SIG-M5 (cell line): ENCODE measurements at places on chromosomes 2 and 18.

DNA sequence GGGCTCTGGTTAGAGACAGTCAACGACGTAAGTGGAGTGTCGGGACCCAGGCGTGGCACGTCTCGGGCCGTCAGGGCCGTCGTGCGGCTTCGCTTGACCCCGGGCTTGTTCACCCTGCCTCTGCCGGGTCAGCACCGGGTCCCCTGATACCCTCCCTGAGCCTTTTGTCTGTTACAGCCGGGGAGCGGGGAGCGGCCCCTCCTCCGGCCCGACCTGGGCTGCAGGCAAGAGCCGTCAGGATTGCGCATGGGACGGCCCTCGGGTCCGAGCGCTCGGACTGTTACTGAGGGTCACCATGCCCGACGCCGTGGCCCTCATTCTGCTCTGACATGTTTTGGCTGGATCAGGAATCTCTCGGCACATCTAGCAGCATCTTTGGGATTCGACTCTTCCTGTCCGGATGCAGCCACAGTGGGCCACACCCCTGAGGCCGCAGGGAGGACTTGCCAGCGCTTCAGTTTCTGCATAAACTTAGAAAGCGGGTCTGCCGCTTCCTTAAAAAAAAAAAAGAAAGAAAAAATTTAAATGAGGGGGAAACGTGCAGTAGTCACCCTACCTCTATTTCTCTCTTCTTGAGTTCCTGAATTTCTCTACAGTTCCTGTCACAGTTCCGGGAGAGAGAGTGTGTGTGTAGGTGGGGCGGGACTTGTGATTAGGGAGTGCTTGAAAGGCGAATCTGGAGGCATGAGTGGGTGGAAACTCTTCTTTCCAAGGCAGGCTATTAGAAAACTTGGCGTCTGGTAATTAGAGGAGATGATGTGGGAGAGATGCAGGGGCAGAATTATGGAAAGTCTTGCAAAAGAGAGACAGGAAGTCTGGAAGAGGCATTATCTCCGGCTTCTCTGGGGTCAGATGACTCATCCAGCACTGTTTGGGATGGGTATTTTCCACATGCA lies 909 bp downstream of the TMEM87B start:
- peak; percentile 54 for DNase-seq

DNA sequence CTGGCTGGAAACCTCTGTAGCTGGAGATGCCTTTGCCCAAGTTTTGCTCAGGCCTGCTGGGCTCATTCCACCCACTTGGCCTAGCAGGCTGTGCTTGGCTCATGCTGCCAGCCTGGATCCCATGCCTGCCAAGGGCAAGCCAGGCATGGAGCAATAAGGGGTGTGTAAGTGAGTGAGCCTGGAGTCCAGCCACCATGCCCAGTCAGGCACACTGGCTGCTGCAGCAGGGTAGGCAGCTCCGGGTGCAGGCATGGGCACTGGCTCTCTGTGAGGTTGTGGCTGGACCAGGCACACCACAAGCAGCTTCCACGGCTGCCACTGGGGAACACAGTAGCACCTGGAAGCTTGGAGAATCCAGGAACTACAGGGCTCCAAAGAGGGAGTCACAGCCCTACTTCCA lies 147.7 kb upstream of the HS6ST1 start:
- no peak for DNase-seq

DNA sequence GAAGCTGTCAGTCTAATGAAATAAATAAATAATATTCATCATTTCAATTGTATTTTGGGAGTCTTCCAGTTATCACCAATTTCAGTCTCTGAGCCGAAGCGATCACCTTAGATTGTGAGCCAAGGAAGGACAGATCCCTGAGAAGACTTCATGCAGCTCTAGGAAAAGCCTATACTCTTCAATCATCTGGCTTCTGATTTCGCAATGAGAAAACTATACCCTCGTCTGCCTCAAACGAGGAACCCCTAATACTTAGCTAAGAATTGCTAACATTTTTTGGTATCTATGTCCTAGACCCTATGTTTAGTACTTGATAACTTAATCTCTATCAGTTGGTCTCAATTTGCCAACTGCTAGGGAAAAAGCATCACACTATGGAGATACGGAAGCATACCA lies 4.5 kb upstream of the TTC27 start:
- no peak for DNase-seq

GRCh38 chr18:7885865-7886264 lies 318.7 kb downstream of the PTPRM start:
- DNase-seq: no peak

DNA sequence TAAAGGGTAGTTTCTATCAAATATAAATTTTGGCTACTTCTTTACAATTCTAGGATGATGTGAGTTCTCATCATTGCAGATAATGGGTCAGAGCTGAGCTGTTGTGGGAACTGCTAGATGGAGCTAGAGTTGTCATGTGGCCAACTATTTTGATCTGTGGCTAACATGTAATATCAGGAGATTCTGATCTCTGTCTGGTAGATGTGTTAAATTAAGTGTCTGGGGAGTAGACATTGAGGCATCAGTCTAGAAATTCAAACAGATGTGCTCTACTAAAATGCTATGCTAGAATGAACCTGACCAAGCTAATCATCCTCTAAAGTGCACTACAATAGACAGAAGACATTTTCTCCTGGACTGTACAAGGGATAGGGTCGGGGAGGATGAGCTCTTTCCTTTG lies 30.3 kb upstream of the DARS1 start:
- DNase-seq: no peak

GRCh38 chr2:207993151-207993763 lies 32.1 kb downstream of the PLEKHM3 start:
- no peak for DNase-seq

GRCh38 chr18:11219571-11219970 lies 70.2 kb upstream of the PIEZO2 start:
- no peak for DNase-seq

GRCh38 chr2:9655441-9656269 lies 24.9 kb upstream of the YWHAQ start:
- no peak for DNase-seq

DNA sequence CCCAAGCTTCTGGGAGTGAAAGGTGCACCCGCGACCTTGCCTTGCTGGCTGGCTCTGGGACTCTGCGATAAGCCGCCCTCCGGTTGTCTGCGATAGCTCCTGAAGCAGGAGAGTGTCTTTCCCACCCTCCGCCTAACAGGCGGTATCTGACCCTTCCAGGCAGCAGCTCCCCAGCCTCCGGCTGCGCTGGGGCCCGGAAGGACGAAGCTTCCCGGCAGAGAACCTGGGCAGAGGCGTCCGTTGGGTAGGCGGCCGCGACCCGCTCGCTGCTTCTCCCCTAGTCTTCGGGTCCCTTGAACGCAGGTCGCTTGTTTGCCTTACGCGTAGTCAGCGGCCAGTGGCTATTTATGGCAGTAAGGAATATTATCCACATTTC lies 446 bp upstream of the RHBDD1 start:
- no peak for DNase-seq

GRCh38 chr18:13416208-13416607 lies 197.6 kb downstream of the LDLRAD4 start:
- DNase-seq: no peak

DNA sequence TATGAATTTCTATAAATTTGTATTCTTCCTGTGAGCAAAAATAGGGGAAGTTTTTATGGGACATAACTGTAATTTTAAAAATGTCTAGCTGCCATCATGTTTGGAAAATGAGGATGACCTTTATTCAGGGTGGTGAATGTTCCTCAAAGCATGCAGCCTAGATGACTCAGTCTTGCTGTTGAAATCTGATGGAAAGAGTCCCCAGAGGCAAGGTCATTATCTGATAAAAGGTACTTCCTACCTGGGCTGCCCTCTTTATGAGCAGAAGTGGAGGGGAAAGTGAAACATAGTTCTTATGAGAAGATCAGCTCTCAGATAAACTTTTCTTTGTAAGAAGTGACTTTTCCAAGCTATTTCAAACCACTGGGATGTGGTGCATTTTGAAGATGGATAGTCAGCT lies 1144.7 kb upstream of the PIK3C3 start:
- no peak for DNase-seq

- DNase-seq: no peak
Measured at GRCh38 chr18:23877371-23877770, 137.2 kb upstream of the TTC39C start.

- DNase-seq: no peak
Measured at GRCh38 chr18:70124139-70124538, 81.3 kb downstream of the RTTN start.

GRCh38 chr18:46437061-46437460 lies 220.0 kb downstream of the LOXHD1 start:
- no peak for DNase-seq

GRCh38 chr2:118065921-118066511 lies 22.3 kb upstream of the INSIG2 start:
- DNase-seq: no peak

DNA sequence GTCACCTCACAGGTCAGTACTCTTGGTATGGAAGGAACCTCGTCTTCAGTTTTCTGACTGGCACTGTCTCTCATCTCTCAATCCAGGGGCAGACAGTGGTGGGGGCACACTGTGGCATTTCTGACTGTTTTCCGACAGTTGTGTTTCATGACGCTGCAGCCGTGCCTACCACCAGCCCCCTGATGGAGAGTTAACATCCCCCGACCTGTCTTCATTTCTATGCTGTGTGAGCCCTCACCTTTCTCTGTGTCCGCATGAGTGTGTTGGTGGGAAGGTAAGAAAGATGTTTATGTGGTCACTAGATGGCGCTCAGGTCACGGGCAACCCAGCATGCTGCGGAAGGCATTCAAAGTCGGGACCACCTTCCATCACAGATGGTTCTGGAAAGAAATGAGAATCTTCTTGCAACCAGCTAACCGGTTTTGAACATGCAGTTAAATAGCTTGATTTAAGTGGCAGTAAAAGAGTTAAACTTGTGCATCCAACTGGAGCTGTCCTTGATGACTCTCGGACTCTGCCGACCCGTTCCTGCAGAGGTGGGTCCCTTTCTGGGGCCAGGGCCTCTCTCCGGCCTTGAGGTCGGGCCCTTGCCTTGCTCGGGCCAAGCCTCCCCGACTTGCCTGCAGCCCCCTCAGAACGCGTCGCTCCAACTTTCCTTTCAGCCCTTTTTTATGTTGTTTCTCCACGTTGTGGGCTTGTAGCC lies 92.4 kb downstream of the DYSF start:
- no peak for DNase-seq

DNA sequence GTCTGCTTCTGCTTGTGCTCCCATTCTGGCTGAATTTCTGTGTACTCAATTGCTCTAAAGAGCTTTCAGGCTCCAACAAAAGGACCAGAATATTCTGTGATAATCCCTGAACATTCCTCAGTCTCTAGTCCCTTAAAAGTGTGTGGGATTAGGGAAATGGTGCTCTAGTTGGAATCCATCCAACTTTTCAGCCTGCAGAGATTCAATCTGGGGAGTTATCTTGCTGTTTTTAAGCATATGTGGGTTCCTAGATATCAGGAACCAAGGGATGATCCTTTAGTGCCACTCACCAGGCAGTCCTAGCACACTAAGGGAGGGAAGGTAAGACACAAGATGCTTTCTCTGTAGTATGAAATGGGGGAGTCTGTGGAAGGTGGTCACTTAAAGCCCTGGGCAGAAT lies 140.3 kb upstream of the SLC1A4 start:
- no peak for DNase-seq

DNA sequence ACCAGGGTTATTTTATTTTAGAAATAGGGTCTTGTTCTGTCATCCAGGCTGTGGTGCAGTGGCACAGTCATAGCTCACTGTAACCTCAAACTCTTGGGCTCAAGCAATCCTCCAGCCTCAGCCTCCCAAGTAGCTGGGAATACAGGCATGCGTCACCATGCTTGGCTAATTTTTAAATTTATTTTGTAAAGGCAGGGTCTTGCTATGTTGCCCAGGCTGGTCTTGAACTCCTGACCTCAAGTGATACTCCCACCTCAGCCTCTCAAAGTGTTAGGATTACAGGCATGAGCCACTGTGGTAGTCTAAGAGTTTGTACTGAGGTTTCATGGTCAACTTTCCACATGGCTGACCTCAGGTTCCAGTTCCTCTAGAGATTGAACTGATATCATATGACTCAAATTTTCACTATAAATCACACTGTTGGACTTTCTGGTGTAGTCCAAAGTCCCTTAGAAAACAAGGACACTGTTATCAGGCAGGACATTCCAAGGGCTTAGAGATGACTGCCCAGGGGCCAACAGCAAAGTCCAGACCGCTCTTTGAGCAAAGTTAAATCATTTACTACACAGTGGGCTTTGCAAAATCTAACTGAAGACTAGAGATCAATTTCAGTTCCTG lies 82.0 kb upstream of the MEX3C start:
- DNase-seq: no peak

- DNase-seq: no peak
Measured at GRCh38 chr2:145124085-145124484, 604.2 kb upstream of the ZEB2 start.

- DNase-seq: no peak
Measured at GRCh38 chr2:240635998-240636547, 10.8 kb downstream of the GPR35 start.

DNA sequence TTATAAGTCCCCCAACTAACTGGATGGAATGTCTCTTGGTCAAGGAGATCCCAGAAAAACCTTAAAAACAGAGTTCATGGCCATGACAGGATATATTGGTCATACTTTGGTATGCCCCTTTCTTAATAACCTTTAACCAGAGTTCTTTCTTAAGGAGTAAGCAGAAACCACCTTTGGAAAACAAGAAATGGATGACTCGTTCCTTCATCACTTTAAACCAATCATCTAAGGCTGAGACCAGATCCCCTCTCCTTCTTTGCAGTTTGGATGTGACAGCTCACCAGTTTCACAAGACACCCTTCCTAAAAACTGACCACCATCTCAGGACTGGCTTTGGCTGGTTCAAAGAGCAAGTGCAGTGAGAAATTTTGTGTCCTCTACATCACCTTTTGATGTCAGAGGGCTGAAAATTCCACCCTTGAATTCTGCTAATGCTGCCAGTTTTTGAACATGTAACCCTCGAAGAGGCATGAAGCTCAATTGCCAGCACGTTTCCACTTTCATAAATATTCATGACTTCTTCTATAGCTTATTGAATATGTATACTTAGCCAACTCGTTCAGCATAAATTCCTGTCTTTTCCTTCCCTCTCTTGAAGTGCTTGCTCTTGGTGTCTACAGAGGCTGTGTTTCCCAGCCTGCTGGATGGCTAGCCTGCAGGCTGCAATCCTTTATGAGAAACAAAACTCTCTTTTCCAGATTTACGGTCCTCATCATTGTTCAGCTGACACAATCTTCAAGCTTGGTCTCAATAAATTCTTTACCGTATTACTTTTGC lies 1323.5 kb upstream of the TMEFF2 start:
- no peak for DNase-seq

- DNase-seq: no peak
Measured at GRCh38 chr18:63216516-63217311, 102.9 kb downstream of the BCL2 start.

DNA sequence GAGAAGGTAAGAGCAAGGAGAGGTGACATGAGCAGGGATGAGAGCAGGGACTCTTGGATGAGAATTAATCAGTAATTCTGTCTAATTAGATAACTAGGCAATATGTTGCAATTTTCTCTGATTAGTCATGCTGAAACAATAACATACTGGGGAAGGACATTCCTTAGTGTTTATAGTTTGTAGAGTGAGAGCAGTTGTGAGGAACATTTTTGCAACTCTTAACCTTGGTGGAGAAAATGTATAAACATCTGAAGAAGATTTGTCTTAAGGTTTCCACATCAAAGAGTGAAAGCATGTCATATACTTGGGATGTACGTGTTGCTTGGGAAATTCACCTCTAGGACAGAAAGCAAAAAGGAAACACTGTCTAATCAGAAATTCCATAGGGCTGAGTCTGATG lies 955.4 kb upstream of the FANCL start:
- DNase-seq: no peak
